ENCODE measurements at places on chromosomes 5 and 9.

DNA sequence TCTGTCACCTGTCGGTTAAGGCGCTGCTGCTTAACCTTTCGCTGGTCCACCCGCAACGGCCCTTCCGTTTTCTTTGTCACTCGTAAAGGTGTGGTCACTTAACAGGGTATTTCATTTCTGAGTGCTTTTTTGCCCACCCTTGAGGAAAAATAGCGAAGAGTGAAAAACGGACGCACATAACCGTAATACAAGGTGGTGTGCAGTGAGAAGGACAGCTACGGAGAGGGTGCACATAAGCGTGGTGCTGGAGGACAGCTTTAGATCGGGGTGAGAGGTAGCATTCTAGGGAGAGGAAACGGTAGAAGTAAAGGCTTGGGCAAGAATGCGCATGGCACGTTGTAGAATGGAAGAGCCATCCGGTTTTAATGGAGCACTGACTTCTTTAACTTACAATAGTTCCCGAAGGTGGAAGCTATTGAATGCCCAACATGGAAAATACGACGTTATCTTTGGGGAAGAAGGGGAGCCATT, 761 bp downstream of the CCT5 start:
- DNase-seq, result no peak

GRCh38 chr9:3855929-3856328, 330.1 kb upstream of the RFX3 start:
- DNase-seq, result no peak

DNA sequence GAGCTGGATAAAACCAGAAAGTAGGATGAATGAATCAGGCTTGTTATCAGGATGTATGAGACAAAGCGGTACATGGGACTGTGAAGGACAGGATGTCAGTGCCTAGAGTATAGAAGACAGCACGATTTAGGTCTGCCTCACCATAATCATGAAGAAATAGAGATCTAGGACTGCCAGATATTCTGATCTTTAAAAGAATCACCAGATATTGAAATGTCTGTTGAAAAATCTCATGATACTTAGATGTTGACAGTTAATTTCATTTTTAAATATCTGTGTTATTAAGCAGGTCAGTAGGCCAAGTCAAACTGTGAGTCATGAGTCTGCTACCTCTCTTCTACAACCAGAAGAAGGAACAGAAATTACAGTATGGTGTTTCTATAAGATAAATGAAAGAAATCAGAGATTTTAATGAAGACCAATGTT, 65.0 kb downstream of the ST8SIA4 start:
- no peak for DNase-seq

- DNase-seq, result no peak
Measured at GRCh38 chr5:61981886-61982285, 324.1 kb upstream of the KIF2A start.

DNA sequence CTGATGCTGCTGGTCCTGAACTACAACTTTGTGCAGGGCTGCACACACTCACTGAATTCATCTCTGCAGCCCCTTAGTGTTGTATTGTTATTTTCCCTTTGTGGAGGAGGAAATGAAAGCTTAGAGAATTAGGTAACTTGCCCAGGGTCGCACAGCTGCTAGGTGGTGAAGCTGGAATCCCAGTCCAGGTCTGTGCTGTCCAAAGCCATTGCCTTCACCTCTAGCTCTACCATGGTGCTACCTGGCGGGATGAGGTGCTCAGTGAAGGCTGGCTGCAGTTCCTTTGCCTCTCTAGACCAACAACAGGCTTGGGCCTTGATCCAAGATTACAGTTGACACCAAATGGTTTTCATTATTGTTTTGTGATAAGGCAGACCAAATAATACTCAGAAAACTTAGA, 177.8 kb upstream of the PITX1 start:
- DNase-seq, result no peak

DNA sequence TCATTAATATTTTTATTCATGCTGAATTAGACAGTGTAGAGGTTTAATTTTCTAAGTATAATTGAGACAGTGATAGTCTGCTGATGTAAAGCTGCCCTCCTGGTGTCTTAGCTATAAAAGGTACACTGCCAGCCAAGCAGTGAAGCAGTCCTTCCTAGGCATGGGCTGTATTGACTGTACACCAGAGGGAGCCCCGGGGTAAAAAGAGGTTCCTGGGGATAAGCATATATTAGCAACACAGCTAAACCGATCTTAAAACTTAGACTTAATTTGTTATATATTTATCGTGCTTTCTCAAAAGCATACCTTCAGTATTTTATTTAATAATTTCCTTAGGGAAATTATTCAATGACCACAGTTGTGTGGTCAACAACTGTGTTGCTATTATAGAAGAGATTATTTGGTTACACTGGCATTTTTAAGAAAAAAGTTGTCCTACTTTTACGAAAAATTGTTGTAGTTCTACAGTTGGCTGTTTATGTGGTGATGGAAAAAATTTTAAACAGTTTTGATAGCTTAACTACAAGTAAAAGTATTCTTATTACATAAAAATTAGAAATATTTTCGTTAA, 68.8 kb downstream of the ELL2 start:
- no peak for DNase-seq

DNA sequence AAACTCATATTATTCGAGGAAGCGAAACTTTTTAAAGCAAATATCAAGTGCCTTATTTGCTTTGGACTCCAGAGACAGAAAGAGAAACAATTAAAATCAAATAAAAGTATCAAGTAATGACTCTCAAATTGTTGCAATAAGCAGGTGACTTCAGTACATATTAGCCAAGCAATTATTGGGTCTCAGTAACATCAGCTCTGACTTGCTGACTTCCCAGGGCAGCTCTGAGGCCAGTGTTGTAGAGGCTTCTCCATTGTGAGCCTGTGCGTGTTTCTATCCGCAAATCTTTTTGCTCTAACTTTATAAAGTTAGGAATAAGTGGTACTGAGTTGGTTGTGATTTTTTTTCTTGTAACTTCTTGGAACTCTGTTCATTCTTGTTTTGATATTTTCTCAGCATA, 186.8 kb upstream of the PRLR start:
- DNase-seq, result no peak

DNA sequence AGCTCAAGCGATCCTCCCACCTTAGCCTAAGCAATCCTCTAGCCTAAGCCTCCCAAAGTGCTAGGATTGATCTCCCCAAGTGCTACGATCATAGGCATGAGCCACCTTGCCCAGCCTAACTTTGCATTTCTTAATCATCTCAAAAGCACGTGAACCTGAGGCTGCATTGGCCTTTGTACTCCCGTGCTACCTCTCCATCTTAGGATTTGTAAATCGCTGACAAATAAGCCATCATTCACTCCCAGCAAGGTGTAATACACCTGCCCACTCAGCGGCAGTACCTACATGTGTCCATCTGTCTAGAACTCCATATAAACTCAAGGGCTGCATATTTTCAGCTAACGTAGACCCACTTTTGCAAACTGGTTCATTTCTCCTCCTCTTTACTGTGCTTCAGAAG, 2.8 kb downstream of the ANKH start:
- DNase-seq, result no peak

- DNase-seq, result no peak
Measured at GRCh38 chr5:6321078-6321477, 57.3 kb downstream of the MED10 start.
